ENCODE measurements at places on chromosomes 6 and 20.

DNA sequence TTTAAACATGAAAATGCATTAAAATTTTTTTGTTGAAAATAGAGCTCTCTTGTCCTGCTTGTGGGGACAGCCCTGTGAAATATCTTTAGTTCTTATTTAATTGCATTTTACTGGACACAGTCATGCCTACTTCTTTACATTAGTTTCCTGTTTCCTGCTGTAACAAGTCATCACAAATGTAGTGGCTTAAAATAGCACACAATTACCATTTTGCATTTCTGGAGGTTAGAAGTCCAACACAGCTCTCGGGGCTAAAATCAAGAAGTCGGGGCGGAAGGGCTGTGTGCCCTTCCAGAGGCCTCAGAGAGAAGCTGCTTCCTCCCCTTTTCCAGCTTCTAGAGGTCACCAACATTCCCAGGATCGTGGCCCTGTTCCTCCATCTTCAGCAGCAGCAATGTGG lies 29.4 kb downstream of the PNLDC1 start:
- no peak for DNase-seq

DNA sequence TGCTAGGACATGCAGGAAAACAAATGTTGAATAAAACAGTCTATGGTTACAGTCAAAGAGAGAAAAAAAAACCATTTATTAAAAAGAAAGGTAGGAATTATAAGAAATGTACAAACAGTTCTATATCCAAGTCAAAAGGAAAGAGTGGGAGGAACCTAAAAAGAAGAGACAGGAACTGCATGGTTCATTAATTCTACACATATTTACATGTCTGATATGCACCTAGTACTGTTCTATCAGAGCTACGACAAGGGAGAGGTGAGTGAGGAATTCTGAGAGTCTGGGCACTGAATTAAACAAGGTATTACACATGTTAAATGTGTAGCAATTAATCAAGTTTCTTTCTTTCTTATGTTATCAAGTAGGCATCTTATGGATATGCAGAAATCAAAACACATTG lies 41.9 kb downstream of the SYCP2 start:
- no peak for DNase-seq

- no peak for DNase-seq
Observed at GRCh38 chr6:49576618-49577017, 26.1 kb downstream of the C6orf141 start.

GRCh38 chr20:53866794-53867740 lies 203.3 kb downstream of the BCAS1 start:
- no peak for DNase-seq

DNA sequence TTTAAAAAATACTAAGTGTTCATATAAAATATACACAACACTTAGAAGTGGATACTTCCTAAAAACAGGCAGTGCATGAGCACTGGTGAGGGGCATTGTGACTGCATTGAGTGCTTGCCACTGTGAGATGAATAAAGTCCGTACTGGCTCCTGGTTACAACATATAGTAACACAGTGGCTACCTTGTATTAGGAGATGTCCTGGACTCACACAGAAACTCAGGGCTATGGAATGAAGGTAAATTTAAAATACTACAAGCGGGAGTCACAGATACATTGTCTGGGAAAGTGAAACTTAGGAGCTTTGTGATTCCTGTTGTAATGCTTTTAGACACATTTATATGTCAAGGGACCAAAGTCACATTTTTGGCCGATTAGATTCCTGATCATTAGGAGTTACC lies 36.5 kb upstream of the HLA-G start:
- DNase-seq, result no peak

- no peak for DNase-seq
Observed at GRCh38 chr6:146650799-146651481, 52.2 kb downstream of the ADGB start.

DNA sequence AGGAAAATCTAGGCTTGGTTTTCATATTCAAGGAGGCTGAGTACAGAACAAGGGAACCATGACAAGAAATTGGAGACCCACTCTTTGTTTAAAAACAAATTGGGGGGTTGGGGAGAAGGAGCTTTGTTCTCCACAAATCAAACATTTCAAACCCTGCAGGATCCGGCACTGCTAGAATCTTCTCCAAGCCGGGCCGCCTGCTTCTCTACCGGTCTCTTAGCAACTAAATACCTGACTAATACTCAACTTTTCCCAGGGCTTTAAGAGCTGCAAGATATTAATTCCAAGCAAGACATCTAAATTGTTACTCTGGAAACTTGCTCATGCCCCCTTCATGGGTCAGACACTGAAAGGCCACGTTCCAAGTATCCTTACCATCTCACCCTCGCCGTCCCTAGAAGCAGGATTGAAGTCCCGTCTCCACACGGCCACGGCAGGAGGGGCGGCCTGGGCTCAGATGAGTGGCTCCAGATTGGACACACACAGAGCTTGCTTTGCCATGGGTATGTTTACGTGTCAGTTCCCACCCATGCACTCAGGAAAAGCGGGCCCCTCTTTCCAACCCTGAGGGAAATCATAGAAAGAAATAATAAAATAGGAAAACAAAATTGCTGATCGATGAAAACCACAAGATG lies 126.4 kb upstream of the CDH4 start:
- no peak for DNase-seq

DNA sequence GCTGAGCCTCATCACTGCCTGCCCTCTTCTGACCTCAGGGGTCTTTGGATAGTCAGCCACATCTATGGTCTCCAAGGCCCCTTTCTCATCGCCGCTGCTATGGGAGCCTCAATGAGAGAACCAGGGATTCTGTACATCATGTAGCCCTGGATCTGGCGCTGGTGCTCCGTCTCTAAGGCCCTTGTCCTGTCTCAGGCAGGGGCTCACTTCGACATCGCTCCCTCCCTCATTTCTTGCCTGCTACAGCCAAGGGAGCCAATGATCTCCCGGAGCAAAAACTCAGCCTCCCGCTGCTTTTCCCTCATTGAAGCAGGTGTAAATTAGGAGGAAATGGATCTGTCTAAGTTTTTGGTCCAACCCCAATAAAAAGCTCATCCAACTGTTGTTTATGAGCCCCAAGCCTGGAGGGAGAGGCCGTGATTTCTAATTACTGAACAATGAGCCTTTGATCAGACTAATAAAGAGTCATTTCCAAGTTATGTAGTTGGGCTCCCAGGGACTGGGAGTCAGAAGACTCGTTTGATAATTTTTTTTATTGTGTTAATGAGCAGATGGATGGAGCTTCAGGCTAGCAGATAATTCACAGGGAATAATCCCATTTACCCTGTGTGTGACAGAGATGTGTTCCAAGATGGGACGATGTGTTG lies 30.9 kb downstream of the LBP start:
- no peak for DNase-seq

GRCh38 chr6:168919470-168920179 lies 334.0 kb downstream of the THBS2 start:
- DNase-seq, result no peak
